ENCODE measurements at places on chromosomes 3 and 15.
A peak's percentile ranks its signal among the peaks of the same experiment; 100 is the strongest.

GRCh38 chr15:51108933-51109550 is 14.3 kb upstream of the TNFAIP8L3 start:
- no peak for DNase-seq

DNA sequence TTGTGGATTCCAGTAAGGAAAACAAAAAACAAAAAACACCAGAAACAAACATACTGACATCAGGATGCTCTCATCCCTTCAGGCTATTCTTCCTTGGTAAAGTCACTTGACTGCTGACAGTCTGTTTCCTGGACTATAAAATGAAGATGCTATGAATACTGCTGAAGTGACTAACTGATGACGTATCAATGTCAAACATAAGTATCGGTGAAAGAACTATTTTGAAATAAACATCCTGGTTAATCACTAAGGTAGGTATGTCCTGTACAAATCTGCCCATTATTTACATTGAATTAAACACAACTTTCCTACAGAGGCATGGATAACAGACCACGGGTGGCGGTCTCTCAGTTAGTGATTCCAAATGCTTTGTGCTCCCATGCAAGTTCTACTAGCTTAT is 45.9 kb downstream of the CHAC1 start:
- DNase-seq = no peak

DNA sequence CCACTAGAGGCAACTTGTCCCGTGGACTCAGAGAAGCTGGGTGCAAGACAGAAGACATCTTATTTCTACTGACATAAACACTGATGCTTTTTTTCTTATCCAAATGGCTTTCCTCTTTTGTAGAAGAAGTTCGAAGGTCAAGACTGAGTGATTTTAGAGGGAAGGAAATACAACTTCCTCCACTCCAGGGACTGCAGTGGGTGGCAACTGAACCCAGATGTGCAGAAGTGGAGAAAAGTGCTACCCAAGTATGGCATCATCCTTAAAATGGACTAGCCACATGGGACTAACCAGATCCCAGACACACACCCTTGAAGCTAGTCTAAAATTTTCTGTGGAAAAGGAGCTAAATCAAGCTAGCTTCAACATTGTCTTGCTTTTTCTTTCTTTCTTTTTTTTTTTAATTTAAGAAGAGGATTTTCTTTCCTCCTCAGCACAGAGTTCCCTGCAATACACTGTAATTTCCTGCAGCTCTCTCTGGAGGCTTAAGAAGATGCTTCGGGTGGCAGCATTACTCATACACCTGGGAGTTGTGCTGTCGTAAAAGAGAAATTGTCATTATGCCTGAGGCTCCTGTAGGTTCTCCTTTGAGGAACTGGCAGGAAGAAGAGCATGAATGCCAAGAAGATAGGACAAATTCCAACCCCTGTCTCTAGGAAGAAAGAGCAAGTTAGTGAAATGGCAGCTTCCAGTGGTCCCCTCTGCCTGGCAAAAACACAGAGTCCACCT is 3.8 kb upstream of the FRMD4B start:
- no peak for DNase-seq

- DNase-seq = no peak
Measured at GRCh38 chr3:168341956-168342936, 246.5 kb upstream of the GOLIM4 start.

DNA sequence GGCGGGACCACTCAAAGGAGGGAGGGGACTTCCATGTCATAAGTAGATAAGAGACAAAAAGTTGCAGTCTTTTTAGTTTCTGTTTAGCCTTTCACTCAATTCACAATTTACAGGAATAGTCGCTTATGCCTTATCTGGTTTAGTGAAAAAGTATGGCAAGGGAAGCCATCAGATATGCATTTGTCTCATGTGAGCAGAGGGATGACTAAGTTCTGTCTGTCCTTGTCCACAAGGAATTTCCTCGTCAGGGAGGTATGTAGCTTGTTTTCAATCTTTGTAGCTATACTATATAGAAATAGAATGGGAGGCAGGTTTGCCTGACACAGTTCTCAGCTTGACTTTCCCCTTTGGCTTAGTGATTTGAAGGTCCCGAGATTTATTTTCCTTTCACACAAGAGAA is 882.8 kb downstream of the NAALADL2 start:
- DNase-seq = no peak

DNA sequence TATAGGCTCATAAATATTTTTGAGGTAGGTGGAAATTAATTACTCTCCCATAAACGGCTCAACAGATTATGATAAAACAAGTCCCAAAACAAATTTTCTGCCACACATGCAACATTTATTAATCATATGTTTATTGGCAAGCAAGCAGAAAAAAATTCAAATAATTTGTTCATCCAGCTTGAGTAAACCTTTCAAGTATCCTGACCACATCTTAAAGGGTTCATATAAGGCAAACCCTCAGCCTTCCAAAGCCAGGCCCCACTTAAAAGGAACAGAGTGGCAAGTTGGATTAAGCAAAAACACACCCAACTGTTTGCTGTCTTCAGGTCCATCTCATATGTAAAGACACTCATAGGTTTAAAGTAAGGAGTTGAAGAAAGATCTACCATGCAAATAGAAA is 1042.3 kb downstream of the DIPK2A start:
- no peak for DNase-seq

- no peak for DNase-seq
Measured at GRCh38 chr3:71406972-71407810, 176.3 kb downstream of the FOXP1 start.

- DNase-seq = no peak
Measured at GRCh38 chr3:44000586-44000985, 241.1 kb upstream of the TOPAZ1 start.

DNA sequence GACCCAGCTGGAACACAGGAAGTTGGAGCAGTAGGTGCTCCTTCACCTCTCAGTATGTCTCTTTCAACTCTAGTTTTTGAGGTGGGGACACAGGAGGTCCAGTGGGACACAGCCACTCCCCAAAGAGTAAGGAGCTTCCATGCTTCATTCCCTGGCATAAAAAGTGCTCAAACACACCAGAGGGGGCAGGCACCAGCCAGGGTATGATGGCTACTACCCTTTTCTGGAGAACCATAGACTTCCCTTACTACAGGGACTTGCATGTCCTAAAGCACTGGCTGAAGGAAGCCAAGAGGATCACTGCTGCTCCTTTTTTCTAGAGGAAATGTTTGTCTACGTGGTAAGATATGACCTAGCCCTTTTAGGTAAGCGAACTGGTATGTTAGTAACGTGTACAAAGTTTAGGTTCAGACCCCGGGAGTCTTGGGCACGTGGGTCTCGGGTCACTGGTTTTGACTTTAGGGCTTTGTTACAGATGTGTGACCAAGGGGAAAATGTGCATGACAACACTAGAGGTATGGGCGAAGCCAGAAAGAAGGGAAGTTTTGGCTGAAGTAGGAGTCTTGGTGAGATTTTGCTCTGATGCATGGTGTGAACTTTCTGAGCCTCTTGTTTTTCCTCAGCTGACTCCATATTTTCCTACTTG is 11.9 kb downstream of the IL17RB start:
- no peak for DNase-seq

GRCh38 chr15:33059184-33059583 is 135.3 kb downstream of the FMN1 start:
- DNase-seq = no peak

- peak; percentile 65 for DNase-seq
Measured at GRCh38 chr3:7854721-7855120, 646.9 kb upstream of the LMCD1 start.

GRCh38 chr15:27826411-27826810 is 272.7 kb downstream of the OCA2 start:
- DNase-seq = no peak

DNA sequence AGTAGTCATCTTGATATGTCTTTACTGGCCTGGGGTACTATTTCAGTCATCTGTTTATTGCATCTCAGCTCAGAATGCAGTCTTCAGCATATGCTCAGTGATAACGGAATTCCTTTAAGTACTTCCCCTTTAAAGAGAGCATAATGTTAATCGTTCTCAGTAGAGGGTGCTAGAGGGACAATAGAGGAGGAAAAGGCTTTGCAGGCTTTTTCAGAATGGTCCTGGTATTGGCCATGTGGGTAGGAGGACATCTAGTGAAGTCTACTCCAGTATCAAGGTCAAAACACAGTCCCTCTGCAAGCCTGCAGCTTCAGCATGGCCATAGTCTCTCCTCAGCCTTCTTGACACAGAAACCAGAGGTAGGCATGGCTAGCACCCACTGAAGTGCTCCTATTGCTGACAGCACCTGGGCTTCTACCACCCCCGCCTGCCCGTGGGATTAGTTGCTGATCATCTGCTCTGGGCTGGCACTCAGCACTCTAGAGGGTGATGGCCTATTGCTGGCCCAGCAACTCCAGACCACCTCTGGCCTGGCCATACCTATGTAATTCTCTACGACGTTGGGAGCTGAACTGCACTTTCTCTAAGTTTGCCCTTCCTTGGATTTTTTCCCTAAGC is 65.4 kb downstream of the KCNH8 start:
- peak; percentile 56 for DNase-seq
